Camera-type eye (tissue), 1 donor: ENCODE measurements at places on chromosomes 2 and 18. TPM values are rescaled to one million over a fixed set of nuclear protein-coding genes. Genes with fewer than 3 reads are reported as not detected.

Gene LINC00305
- total RNA-seq = not detected

Gene CHRNA1
- 9.1 TPM for total RNA-seq

Gene SLC23A3
- total RNA-seq = 1.3 TPM

Gene CYP26B1
- 12.8 TPM for total RNA-seq

Gene RPRM
- total RNA-seq = 10.5 TPM
